Effector memory CD8-positive, alpha-beta T cell (primary cell): ENCODE measurements at places on chromosomes 2 and 18.

DNA sequence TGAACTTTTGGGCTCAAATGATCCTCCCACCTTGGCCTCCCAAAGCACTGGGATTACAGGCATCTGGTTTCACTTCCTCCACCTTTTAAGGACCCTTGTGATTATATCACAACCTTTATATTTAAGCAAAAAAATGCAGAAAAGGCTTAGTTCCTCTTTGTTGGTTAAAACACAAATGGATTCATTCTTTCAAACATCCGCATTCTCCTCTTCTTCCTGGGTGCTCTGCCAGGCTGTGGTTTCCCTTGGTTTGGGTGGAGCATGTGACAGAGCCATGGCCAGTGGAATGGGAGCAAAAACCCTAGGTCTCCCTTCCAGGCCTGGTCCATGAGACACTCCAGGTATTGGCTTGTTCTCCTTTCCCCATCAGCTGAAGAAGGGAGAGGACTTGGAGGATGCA is 9.9 kb upstream of the SLC66A3 start:
- no peak for DNase-seq

DNA sequence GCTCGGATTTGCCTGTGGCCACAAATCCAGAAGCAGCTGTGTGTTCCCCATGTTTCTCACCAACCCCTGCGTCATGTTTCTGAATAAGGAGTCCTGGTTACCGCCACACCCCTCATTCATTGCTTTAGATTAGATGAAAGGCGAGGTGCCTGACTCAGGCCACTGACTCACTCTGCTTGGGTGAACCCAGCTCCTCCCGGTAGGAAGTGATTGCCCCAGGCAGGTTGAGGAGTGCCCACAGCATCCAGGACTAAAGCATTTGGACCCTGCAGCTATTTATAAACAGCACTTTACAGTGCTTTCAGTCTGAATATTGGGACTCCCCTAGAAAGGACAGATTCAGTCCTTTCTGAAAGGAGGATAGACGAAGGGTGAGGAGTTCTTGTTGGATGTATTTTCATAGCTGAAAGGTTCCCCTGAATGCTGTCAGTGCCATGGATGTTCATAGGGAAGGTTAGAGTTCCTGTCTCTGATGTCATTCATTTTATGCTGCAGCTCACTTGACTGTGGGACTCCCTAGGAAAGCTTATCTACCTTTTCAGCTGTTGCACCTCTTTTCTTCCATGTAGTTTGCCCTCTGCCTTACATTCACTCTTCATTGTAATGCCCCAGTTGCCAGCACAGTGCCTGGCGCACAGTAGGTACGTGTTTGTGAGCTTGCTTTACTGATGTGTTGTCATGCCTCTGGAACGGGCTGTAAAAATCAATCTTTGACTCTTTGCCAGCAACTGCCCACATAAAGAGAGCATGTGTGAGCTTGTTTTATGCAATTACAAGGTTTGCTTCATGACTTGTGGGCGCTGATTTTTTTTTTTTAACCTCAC is 14.9 kb downstream of the ITGA6 start:
- DNase-seq = no peak

GRCh38 chr2:139162456-139162855 is 382.3 kb upstream of the NXPH2 start:
- no peak for DNase-seq

- no peak for DNase-seq
These were observed 264.8 kb downstream of the KLHL29 start for GRCh38 chr2:23649819-23650218.

DNA sequence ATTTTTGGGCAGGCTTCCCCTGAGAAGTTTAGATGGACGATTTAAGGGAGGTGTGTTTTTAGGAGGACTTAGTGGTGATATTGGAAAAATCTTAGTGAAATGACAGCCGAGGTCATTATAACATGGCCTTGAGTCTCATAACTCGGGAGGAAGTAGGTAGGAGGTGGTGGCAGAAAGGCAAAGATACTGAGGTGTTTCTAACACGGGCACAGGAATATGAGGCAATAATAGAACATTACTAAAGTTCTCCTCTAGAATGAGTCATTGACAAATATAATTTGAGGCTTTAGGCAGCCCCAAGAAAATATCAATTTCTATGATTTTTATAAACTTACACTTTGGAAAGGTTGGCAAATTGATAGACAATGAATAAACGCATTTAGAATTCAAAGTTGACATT is 146.1 kb upstream of the ZEB2 start:
- DNase-seq = no peak

- no peak for DNase-seq
These were observed 586.4 kb upstream of the REG3G start for GRCh38 chr2:78439122-78439521.

DNA sequence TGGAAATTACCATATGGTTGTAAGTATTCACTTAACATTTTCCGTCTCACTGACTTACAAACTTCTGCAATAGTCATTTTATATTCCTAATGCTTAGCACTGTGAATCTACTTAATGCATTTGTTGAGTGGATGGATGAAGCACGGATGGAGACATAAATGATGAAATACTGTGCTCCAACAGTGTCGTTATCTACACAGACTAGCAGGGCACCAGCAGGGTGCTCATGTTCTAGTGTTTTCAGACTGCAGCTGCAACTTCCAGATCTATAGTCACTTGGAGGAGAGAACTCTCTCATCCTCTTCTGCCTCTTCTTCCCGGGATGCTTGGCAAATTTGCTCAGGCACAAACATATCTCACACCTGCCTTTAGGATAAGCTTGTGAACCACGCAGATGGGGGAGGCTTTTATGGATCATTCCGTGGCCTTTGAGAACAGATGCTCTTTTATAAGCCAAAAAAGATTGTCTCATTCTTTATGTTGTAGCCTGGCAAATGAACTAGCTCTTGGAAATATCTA is 797.7 kb downstream of the MBD2 start:
- no peak for DNase-seq

DNA sequence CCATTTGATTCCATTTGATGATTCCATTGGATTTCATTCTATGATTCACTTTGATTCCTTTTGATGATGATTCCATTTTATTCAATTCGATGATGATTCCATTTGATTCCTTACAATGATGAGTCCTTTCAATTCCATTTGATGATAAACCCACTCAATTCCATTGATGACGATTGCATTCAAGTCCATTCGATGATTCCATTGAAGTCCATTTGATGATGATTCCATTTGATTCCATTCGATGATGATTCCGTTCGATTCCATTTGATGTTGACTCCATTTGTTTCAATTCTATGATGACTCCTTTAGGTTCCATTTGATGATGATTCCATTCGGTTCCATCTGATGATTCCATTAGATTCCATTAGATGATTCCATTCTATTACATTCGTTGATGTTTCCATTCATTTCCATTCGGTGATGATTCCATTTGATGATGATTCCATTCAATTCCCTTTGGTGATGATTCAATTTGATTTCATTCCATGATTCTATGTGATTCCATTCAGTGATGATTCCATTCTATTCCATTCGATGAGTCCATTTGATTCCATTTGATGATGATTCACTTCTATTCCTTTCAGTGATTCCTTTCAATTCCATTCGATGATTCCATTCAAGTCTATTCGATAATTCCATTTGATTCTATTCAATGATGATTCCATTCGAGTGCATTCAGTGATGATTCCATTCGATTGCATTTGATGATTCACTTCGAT is 1106.0 kb downstream of the RPIA start:
- no peak for DNase-seq

DNA sequence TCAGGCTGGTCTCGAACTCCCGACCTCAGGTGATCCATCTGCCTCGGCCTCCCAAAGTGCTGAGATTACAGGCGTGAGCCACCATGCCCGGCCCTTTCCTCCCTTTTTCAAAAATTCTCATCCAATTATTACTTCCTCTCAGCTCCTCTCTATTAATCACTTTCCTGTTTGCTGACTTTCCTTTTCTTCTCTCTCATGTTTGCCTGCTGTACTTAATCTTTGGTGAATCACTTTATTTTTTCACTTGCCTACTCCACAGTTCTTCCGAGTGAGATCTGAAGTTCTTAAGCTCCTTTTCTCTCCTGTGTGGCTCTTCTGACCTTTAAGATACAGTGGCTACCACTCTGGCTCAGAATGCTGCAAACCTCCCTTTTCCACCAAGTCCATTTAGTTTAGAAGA is 126.3 kb upstream of the SERTAD2 start:
- no peak for DNase-seq

- DNase-seq = peak; percentile 65
These were observed 2.7 kb downstream of the GPC1 start for GRCh38 chr2:240437861-240438809.

DNA sequence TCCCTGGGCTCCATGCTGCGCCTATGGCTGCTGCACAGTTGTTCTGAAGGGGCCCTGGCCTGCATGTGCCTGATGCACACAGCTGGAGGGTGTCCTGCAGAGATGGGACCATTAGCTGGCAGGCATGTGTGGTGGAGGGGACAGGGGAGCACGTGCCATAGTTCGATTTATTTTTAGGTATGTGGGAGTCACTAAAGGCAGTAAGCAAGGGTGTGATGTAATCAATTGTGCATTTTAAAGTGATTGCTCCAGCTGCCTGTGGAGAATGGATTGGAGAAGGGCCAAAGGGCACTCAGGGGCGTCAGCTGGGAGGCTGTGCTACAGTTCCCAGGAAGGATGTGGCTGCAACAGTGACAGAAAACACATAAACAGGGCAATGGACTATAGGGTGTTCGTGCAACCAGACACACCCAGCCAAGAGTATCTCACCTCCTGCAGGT is 205.1 kb downstream of the ARL4C start:
- DNase-seq = no peak

GRCh38 chr18:49618742-49619681 is 57.2 kb downstream of the LIPG start:
- no peak for DNase-seq

GRCh38 chr2:98347298-98348065 is 1.2 kb downstream of the CNGA3 start:
- DNase-seq = no peak

GRCh38 chr2:6148882-6149281 is 456.7 kb downstream of the SOX11 start:
- DNase-seq = no peak

DNA sequence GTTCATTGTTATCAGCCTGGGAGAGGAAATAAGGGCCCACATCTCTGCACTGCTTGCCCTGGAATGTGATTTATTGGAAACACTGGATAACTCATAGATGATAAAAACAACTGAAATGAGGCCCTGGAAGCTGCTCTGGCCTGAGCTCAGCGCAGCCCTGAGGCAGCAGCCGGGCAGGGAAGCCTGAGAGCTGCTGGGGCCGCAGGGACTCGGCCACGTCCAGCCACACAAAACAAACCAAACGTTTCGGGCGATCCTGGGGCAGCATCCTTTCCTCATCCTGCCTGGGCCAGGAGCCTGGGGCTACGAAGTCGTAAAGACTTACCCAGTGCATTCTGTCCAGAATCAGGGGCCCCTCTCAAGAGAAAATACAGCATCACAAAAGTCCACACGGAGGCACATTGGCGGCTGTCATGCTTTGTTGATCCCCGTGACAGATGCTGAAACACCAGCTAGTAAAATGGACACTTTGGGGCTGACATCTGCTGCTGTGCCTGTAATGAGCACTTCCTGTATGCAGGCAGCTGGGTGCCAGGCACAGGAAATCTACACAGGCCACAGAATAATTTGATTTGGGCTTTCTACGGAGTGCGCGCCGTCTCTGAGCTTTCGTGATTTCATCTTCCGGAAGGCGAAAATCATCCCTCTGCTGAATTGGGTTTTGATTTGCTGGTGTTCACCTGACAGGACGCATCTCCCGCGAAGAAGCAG is 250.6 kb downstream of the EIPR1 start:
- no peak for DNase-seq

- no peak for DNase-seq
These were observed 136.2 kb upstream of the ALPP start for GRCh38 chr2:232242316-232242715.
